T-cell (primary cell): ENCODE measurements at places on chromosomes 7 and 10. TPM values are rescaled to one million over a fixed set of nuclear protein-coding genes. Genes with fewer than 3 reads are reported as not detected.

DNA sequence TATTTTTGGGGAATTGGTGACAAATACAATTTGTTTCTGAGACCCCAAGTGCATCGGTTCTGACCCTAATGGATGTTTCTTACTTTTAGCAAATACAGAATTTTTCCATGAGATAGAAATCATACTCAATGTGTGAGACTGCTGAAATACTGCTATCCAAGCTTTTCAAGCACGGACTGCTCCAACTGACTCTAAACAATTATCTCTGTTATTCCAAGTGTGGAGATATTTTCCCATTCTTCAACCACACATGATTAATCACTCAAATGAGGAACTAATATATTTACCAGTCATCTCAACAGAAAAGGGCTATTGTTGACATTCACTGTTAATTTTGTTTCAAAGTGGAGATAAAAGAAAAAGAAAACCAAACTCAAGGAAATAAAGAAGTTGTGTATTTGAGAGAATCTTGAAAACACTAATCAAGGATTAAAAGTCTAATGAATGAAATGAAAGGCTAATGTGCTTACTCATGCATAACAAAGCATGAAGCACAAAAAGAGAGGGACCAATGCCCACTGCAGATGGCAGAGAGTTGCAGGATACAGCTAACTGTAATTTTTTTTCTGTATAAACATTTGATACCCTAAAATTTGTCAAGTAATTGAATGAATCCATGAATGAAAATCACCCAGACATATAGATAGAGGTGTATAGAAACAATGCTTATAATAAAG, 423.6 kb downstream of the DGKB start:
- no peak for DNase-seq

DNA sequence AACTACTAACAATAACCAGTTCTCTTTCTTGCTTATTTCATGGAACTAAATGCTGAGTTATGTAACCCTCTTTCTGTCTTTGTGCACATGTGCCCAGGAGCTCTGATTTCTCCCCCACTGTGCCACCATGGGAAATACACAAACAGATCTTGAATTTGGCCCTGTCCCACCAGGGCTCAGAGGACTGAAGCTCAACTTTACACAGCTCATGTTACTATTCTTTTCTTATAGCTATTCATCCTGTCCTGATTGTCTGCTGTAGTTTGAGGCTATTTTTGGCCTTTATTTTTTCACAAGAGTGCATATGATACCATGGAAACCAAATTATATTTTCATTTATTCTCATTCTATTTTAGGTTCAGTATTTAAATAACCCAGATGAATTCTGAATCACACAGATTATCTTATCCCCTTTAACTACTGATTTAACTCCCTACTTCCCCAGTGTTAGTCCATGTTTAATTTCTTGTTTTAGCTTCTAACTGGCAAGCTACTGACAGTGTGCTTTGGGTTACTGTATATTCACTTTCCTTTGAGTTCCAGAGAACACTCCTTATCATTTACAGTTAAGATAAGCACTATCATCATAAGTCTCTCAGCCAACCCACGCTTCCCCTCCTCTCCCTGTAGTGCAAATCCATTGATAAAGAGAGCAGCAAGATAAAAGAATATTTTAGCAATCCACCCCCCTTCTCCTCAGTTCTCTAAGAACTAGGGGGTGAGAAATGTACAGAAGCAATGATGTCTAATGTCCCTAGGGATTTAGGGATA, 71.8 kb upstream of the GSDME start:
- no peak for DNase-seq

DNA sequence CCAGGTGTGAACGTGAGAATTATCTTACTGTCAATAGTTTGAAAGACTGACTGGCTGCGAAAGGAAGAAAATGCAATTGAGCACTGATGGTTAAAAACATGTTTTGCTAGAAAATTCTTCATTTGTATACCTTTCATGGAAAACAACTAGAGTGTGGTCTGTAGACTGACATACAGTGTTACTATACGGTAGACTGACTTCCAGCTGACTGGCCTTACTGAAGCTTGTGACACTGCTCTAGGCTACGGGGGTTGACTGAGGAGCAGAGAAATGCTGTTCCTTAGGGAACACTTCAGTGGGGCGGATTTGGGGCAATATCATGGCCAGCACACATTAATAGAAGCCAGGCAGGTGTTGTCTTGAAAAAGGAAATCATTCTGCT, 25.9 kb upstream of the DDC start:
- no peak for DNase-seq

Gene SORBS1
- total RNA-seq: 0.98 TPM

DNA sequence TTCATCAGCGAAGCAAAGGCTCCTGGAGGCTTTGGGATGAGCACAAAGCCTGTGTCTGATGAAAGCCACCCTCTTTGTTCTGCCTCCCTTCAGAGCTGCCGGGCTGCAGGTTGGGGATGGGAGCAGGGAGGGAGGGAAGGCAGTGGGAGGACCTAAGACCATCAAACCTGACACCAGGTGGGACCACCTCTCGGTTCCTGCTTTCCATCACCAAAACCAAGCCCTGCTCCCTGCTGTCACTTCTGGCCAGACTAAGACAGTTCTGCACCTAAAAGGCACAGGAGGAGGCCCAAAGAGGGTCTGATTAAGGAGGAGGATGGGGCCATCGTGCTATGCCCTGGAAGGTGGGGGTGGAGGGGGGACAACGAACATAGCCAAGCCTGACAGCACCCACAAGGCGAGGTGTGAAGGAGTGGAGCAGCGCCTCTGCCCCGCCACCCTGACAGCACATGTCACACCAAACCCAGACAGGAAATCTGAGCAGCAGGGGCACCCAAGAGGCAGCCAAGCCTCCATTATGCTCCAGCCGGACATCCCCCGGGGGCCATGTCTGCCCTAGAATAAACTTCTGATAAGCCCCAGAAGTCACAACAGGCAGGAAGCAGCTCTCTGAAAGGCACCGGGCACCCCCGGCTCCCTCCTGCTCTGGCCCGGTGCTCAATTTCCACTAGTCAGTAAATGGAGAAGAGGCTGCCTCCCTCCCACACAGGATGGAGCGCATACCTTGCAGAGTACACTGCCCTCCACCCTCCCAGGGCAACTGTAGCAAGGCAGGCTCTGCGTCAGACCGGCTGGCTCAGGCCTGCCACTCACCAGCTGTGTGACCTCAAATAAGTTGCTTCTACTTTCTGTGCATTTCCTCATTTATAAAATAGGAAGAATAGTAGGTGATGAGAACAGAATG, 48.9 kb downstream of the DLG5 start:
- DNase-seq: peak; percentile 48

Gene SH2D4B
- total RNA-seq: 0.15 TPM

GRCh38 chr7:36640682-36641081, 83.6 kb downstream of the AOAH start:
- no peak for DNase-seq

- DNase-seq: no peak
Observed at GRCh38 chr7:100783804-100784203, 43.5 kb downstream of the EPHB4 start.

- no peak for DNase-seq
Observed at GRCh38 chr10:57919864-57920263, 347.8 kb downstream of the IPMK start.

Gene KAZALD1
- total RNA-seq: not detected

- no peak for DNase-seq
Observed at GRCh38 chr7:22356701-22357310, at the start of gene RAPGEF5. TSS of gene RAPGEF5 (minus strand) at chr7:22357154. CDS start at chr7:22357060, 94 bp downstream.

GRCh38 chr7:132619967-132620366, 43.7 kb upstream of the PLXNA4 start:
- DNase-seq: no peak

Gene GIMAP5
- 271 TPM for total RNA-seq

- DNase-seq: no peak
Observed at GRCh38 chr10:71531485-71532446, 135.0 kb downstream of the CDH23 start.

- no peak for DNase-seq
Observed at GRCh38 chr7:146956853-146957252, 840.3 kb downstream of the CNTNAP2 start.

Gene NEUROG3
- not detected for total RNA-seq

GRCh38 chr10:106440355-106440754, 724.2 kb downstream of the SORCS1 start:
- DNase-seq: no peak

DNA sequence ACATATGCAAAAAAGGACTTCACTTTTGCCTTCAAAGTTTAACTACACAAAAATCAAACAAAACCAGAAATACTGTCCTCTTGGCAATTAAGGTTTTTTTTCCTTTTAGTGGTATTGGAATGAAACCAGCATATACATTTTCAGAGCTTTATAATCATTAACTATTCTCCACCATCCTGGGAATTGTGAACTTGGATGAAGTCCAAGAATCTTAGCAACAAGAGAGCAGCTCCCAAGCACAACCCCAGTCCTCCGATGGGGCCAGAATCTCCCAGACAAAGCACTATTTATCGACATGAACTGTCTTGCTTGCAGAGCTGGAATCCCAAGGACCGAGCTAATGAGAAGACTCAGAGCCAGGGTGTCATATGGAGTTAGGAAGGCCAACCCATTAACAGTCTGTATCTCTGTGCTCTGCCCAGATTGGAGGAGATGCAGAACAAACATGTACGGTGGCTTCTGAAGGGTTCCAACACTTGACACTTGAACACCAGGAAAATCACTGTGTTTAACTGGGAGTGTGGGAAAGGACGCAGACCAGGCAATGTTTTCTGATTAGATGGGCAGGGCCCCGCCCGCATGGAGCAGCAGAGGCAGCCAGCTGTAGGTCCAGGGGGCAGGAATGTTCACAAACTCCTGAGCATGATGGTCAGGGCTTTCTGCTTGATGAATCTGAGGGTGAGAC, 35.5 kb downstream of the PPP1R3C start:
- DNase-seq: no peak

Gene UNCX
- not detected for total RNA-seq

DNA sequence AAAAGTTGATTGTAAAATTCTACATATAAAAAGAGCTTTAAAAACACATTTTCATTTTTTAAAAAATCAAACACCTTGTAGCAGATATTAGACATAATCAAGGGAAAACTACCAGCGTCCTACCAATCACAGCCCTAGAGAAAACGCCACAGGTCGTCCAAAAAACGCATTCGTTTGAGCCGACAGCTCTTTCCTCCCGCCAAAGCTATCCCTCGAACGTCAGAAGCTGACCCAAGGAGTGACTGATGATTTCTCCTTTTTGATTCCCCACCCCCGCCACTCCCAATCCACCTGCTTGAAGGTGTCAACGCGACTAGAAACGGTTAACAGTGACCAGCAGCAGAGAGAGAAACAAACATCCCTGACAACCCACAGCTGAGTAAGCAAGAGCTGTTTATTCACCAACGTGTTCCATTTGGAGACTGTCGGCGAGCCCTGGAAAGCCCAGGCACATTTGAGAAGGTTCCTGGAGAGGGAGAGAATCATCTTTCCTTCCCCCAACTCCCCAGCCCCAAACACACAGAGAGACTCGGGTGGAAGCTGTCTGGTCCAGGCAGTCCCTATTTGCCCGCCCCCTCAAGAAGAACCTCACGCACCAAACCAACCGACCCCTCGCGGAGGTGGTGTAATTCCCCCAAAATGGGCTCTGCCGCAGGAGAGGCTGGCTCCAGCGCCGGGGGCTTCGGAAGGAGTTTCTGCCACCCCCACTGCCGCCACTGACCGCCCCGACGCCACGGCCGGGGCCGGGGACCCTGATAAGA, 622 bp downstream of the CPEB3 start:
- DNase-seq: no peak

DNA sequence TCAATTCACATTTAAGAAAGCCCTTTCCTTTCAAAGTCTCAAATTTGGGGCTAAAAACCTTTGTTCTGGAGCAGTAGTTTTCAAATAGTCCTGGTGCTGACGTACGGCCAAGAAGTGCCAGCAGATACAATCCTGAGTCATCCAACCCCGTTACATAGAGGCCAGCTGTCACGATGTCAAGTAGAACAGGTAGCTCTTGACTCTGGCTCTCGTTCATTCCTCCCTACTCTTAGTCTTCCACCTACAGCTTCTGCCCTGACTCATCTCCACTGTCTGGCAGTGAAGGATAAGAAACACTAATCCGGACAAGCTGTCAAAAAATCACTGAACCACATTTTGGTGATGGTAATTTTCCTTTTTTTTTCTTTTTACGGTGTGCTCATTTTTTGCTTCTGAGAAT, 132.4 kb upstream of the PTN start:
- no peak for DNase-seq

DNA sequence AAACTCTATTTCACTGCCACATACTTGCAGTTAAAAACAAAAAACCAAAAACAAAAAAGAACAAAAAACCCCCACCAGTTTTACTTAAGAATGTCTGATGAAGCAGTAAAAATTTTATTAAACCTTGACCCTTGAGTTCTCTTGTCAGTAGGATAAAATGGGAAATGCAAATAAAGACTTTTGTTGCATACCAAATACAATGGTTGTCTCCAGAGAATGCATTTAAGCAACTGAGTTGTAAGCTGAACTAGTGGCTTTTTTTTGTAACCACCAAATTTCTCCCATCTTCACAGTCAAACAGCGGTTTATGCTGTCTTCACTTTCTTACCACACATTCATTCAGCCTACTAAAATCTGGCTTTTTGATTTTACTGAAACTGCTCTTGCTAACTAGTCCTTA, 3.1 kb downstream of the SYPL1 start:
- DNase-seq: no peak

DNA sequence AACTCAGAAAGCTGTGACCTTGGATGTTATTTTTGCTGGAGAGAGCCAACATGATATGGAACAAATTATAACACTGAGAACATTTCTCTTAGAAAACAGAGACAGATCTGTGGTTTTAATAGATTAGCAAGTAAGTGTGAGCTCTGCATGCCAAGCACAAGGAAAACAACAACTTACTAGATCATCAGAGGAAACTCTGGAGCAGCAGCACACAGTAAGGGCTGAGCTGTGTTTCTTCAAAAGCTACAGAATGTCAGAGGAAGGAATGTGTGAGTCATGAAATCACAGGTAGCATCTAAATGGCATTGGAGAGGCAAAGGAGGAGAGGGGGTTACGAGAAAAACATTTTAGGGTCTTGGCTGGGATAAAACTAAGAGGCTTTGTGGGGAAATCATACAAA, 283.4 kb upstream of the FZD8 start:
- no peak for DNase-seq

DNA sequence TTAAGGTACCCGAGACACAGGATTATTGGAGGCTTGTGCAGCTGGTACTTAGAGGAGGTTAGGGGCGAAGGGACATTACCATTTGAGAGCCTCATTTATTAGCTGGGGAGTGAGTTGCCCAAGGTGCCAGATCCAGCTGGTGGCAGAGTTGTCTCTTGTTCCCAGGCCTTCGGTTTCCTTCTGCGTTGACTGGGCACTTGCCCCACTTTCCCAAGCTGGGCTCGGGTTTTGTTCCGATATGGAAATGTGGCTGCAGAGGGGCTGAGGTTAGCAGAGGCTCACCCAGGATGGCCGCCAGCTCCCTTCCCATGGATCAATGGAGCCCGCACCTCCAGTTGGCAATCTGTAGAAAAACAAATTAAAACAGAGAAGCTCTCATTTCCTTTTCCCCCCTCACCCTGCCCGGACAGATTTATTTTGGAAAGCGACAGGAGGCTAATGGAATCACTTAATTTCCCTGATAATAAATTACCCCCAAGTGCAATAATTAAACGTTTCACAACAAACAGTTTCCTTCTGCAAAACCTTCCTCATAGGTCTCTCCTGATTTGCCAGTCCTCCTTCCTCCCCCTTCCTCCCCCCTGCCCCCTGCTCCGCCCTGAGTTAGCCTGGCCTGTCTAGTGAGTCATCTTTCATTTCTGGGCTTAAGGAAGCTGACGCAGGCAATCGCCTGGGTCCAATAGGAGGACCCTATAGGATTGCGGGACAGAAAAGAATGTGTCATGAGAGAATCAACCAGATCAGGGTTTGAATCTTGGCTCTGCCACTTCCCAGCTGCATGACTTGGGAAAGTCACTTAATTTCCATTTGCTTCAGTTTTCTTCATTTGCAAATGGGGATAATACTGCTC, 51.7 kb downstream of the ADRA2A start:
- no peak for DNase-seq

Gene AQP1
- 0.19 TPM for total RNA-seq
